ENCODE measurements at places on chromosomes 11 and 22.
A peak's percentile ranks its signal among the peaks of the same experiment; 100 is the strongest.

DNA sequence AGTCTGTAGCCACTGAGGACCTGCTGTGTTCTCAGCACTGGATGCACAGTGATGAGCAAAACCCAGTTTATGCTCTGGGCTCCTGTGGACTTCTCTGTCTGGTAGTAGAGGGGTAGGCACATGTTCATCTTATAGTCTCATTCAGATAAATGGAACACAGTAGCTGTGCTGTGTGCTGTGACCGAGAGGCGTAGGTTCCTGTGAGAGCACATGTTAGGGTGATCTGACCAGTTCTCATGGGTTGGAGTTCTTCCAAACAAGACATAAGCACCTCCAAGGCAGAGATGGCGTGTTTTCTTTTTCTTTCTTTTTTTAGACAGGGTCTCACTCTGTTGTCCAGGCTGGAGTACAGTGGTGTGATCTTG is 154.8 kb upstream of the RASSF10 start:
- no peak for DNase-seq

- DNase-seq, result no peak
Measured at GRCh38 chr11:12832480-12833224, 158.4 kb downstream of the TEAD1 start.

DNA sequence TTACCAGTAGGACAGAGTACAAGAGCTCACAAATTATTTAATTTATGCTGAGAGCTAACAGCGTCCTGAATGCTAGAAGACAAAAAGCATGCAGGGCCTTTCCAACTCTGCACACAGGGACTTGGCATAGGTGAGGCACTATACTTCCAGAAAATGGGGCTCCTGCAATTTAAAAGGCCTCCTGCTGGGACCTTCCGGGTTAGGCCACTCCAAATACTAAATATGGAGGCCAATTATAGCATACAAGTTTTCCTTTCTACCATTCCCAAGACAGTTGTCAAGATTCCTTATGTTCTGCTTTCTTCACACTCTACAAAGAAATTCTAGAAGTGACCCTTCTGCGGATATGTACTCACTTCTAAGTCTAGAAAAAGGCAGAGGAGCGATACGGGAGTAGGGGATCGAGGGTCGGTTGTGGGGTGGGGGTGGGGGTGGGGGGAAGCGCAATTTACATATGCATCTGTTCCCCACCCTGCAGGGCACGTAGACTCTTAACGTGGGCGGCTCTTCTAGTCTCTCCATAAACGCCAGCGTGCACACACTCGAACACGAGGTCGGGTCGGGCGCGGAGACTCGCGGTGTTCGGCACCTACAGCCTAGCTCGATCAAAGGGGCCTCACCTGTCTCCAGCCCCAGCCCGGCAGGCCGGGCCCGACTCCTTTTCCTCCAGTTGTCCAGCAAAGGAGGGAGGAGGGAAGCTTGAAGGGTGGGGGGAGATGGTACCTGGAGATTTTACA is 728 bp downstream of the DCUN1D5 start:
- DNase-seq, result peak; percentile 42

- DNase-seq, result no peak
Measured at GRCh38 chr11:44829838-44830237, 103.1 kb downstream of the TSPAN18 start.

- no peak for DNase-seq
Measured at GRCh38 chr11:2128130-2128510, 11.1 kb downstream of the IGF2 start.

GRCh38 chr11:68523743-68524142 is 63.2 kb downstream of the PPP6R3 start:
- DNase-seq, result no peak

- no peak for DNase-seq
Measured at GRCh38 chr11:120248551-120249278, 8.8 kb downstream of the POU2F3 start.

DNA sequence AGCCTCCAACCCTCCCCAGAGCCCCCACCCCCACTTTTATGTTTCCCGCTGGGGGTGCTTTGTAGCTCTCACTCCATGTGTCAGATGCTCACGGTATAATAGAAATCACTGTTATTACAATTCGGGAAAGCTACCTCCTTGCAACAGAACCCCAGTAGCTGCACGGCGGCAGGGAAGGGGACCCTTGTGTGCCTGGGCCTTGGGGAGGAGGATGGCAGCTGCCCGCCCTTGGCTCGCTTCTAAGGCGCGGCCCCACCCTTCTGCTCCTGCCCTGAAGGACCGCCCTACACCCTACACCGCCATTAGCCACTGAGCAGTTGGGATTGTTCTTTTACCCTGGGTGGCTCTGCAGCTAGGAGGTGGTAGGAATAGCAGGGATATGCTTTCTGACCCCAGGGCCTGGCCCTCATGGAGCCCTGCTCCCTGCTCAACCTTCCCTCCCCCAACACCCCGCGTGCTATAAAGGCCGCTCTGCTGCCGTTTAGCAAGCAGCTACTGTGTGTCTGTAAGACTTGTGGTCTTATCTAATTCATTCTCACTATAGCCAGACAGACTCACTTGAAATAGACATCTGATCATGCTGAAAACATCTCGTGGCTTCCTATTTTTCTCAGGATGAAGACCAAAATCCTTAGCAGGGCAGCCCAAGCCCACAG is 219.7 kb downstream of the CEP164 start:
- peak; percentile 17 for DNase-seq

GRCh38 chr11:17766590-17766989 is 32.0 kb downstream of the KCNC1 start:
- DNase-seq, result no peak

GRCh38 chr11:17570034-17570433 is 23.0 kb downstream of the OTOG start:
- DNase-seq, result no peak

DNA sequence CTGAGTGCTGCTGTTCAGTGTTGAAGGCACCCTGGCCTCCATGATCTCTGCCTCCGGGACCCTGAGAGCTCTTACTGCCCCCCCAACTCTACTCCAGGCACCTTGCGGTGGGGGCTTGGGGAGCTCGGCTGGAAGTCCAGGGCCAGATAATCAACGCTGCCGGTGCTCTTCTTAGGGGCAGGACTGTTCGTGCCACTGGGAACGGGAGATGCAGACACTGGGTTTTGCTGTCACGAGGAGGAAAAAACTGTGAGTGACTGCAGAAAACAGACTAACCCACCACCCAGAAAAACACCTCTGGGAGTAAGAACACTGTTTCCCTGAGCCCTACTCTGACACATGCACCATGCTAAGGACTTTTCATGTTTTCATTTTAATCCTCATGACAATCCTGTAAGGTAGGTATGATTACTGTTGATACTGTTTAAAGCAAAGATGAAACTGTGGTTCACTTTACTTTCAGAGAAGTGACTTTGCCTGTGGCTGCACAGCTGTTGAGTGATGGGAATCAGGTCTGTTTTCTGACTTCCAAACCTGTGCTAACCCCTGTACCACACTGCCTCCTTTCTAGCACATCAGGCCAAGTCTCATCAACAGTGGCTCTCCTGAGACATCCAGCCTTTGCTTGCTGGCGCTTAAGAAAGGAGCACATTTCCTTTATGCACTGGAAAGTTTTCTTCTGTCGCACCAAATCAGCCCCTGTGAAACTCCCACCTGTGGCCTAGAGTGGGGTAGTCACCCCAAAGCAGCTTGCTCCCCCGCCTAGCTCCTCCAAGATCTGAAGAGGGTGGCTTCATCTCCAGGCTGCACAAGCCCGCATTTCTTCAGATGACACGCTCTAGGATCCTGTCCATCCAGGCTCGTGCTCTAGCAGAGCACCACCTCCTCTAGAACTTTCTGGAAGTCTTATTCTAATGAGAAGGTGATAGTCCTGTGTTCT is 31.8 kb downstream of the USP35 start:
- no peak for DNase-seq

- no peak for DNase-seq
Measured at GRCh38 chr22:37144180-37144554, 5.5 kb downstream of the IL2RB start.

- DNase-seq, result no peak
Measured at GRCh38 chr22:32226326-32227104, 21.6 kb upstream of the RFPL2 start.

DNA sequence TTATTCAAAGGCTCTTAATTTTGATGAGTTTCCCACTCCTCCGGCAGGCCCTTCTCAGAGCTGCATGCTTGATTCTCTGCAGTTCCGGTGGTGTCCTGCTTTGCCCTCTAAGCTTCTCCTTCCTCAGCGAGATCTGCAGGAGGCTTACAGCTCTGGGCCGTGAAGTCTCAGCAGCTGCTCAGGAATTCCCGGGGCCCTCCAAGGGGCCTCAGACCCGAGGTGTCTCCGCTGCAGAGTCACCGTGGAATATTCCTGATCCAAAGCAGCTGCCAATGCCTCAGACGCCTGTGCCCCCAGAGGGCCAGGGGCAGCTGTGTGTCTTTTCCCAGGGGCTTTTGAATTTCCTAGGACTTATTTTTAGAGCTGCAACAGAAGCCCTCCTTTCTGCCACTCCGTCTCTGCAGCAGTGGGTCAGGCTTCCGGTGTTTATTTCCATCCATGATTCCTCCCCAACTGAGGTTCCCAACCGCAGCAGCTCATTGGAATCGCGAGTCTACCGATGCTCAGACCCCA is 37.2 kb downstream of the RPS6KA4 start:
- DNase-seq, result no peak

- DNase-seq, result no peak
Measured at GRCh38 chr22:23207729-23208393, 27.6 kb downstream of the BCR start.

DNA sequence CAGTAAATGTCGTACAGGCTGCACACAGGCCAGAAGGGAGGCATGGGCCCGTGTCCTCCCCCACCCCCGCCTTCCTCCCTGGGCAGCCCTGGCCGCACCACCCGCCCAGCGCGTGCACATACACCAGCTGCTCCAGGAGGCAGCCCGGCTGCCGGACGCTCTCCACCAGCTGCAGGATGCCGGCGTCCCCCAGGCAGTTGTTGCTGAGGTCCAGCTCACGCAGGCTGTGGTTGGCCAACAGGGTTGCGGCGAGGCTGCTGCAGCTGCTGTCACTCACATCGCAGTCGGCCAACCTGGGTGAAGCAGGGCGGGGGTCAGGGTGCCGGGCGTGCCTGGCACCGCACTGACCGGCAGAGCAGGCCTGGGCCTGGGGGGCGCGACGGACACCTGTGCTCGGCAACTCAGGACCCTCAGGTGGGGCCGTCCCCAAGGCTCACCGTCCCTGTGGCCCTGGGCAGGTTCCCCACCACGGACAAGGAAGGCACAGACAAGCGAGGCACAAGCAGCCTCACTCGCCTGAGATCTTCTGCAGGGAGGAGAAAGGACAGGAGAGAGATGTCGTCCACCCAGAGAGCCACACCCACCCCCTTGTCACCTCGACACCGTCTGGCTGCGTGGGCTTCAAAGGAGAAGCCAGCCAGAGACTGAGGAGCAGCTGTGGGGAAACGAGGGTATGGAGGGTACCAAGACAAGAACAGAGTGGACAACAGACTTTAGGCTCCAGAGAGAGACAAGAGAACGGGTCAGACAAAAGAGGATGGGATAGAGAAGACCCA is 12.1 kb downstream of the RNH1 start:
- no peak for DNase-seq

GRCh38 chr11:70063555-70063954 is 14.6 kb upstream of the ANO1 start:
- no peak for DNase-seq

GRCh38 chr11:120517390-120517761 is 5.8 kb downstream of the GRIK4 start:
- DNase-seq, result no peak

DNA sequence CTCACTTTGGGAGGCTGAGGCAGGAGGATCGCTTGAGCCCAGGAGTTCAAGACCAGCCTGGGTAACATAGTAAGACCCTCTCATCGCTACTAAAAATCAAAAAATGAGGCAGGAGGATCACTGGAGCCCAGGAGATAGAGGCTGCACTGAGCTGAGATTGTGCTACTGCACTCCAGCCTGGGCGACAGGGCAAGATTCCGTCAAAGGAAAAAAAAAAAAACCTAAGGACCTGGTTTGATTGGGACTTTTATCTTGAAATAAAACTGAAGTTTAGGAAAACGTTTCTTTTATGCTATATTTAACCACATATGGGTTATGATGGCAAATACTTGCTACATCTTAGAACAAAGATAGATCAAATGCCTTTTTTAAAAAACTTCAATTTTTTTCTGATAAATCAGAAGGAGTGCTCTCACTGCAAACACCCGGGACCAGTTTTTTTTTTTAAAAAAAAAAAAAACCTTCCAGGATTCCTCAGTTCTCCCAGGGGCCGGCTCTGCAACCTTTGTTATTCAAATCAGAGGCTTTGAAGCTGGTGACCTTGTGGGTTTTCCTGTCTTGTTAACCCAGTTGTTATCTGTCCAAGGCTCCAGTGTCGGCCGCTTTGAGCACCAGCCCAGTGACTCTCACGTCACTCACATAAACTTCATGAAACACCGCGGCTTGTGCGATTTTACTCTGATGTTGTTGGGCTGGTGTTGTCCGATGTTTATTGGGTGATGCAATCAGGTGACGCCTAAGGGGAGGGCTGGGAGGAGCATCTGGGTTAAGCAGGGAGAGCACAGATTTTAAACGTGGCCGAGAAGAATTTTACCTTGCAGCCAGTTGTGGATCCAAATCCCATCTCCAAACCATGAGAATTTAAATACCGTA is 24.7 kb upstream of the SLC22A12 start:
- no peak for DNase-seq

GRCh38 chr22:30275625-30276024 is 9.0 kb upstream of the OSM start:
- no peak for DNase-seq

DNA sequence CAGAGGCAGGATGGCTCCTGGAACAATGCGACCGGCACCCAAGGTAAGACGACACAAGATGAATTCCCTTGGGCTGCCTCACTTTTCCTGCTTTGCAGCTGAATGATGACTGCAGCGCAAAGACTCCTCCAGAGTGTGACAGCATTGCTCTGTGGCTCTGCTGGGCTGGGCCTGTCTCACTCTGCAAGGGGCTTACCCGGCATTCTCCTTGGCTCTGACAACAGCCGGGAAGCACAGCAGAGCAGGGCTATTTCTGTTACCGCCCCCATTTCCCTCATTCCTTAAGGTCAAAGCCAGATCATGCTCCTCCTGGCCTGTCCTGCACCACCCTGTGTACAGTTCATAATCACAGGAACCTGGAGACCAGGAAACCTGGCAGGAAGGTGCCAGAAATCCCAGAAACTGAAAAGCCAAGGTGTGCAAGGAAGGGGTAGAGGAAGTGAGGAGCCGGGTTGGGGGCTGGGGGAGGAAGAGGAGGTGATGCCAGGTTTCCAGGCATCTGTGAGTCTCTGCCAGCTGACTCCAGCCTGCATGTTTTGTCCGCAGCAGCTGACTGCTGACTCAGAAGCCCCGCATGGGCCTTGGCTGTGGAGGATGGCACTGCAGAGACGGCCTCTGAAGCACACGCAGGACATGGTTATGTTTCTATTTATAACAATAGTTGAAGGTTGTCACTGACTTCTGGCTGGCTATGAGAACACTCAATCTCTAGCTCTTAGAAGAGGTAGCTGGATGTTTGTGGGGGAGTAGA is 113.6 kb downstream of the MICAL3 start:
- DNase-seq, result no peak
